Stimulated activated CD4-positive, alpha-beta T cell treated with anti-CD3 and anti-CD28 coated beads, Interleukin-1b, Interleukin-23, amount 100 ng/mL, for 24 hours (primary cell): ENCODE measurements at places on chromosomes 12 and 14.

- no peak for DNase-seq
Observed at GRCh38 chr12:121753844-121754264, 39.6 kb downstream of the RHOF start.

DNA sequence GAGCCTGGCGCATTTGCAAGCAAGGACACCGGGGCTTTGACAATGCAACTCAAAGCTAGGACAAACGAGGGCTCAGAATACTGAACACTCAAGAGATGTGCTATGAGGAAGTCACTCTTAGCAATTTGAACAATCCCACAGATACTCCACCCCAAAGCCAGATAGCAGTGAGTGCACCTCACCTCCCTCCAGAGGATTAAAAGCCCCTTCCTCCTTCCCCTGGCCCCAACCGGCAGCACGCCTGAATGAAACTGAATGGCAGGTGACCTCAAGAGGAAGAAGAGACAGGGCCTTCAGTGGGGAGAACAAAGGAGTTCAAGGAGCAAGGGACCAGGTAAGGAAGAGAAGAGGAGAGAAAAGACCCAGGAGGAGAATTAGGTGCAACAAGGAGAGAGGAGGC, 1.9 kb upstream of the KRT78 start:
- no peak for DNase-seq

DNA sequence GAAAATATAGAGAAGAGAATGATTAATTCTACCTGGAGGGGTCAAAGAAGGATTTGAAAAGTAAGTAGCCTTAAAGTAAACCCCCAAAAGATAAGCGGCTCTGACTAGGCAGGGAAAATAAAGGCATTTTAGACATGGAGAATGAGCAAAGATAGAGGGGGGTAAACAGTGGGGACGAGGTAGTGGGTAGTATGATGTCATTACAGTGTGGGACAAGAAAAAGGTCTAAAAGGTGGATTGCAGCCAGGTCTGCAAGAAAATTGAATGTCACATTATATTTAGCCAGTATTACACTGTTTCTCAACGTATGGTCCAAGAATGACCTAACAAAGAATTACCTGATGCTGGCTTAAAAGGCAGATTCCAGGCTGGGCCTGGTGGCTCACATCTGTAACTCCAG, 55.8 kb upstream of the CIT start:
- no peak for DNase-seq

- DNase-seq = no peak
Observed at GRCh38 chr12:124898200-124898922, 16.1 kb downstream of the UBC start.

- no peak for DNase-seq
Observed at GRCh38 chr14:70108419-70108818, 80.3 kb downstream of the SLC8A3 start.

DNA sequence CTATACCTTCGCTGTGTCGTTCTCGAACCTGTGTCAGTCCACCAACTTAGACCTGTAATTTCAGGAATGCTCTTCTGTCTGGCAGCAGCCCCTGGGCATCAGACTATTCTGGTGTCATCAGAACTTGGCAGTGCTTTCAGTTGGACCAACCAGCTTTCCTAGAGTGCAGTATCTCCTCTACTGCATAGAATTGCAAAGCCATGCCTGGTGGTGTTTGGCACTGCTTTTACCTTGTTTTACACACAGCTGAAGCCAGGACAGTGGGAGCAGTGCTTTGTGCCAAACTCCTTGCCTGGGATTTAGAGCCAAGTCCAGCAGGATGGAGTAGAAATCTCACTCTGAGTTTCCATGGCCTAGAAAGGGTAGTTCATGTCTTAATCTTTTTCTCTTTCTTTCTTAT, 1.5 kb downstream of the FLVCR2 start:
- DNase-seq = no peak

DNA sequence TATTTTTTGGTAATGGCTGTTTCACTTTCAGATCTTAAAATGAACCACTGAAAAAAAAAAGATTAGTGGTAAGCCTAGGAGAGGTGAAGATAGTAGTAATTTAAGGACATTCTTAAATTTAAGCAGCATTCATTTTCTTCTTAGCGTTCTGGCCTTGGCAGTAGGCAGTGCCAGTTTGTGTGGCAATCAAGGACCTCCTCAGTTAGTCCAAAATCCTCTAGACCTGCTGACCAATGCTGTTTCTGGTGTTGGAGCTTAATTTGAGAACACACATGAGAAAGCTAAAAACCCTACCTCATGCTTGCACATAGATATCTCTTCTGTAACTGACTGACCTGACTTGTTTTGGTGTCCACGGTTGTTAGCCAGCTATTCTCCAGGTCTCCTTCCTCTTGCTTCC, 219.8 kb upstream of the RGS6 start:
- no peak for DNase-seq

DNA sequence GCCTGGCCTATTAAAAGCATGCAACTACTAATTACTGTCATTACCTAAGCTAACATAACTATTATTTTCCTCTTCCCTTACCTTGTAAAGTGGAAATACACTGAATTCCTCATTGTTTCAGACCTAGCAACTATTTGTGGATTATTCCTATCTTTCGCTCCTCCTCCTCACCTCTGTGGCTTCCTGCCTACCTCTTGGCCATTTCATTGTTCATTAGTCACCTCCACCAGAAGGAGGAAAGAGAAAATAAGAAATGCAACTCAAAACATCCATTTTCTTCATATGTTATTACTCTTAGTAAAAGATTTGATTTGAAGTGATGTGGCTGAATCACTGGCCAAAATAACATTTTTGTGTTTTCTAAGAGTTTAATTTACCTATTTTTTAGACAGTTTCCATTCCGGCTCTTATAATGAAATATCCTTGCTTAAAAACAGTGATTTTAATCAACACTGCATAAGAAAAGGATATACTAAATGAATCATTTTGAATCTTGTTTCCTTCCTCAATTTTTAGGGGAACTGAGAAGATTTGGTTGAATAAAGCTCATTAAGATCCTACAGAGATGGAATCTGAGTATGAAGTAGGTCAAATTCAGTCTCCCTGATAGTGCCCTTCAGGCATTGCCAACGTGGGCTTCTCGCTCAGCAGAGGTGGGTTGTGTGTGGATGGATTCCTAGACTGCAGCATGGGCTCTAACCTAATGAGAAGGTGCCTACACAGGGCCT, 27.6 kb upstream of the ARHGAP5 start:
- DNase-seq = no peak
